ENCODE measurements at places on chromosomes 2 and 18.

- peak; percentile 25 for DNase-seq
These were observed 562 bp downstream of the TWSG1 start for GRCh38 chr18:9334973-9335696.

- peak; percentile 6 for DNase-seq
These were observed 78.8 kb upstream of the GAREM1 start for GRCh38 chr18:32549248-32550110.

DNA sequence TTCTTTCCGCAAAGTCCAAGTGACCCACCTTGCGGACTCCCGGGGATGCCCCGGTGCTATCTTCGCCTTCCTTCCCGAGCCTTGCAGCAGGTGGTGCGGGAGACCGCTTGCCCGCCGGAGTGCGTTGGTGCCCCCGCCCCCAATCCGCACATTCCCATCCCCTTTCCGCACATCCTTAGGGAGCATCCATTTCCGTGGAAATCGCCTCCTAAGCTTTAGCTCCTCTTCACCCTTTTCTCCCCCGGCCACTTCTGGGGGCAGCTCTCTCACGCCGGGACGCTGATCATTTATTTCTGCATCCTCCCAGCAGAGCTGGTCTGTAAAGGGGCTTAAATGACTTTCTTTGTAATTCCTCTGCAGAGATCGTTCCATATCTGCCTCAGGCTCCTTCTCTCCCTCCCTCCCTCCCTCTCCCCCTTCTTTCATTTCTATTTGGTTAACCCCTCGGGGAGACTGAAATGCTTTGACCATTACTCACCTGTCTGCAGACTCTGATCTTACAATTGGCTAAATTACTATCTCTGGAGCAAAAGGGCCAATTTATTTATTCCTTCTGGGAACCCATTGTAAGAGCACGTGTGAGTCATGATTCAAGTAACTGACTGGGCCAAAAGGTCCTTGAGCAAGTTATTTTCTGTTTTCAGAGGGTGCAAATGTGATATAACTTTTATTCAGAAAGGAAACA, 1.3 kb upstream of the LYPD1 start:
- DNase-seq = no peak

DNA sequence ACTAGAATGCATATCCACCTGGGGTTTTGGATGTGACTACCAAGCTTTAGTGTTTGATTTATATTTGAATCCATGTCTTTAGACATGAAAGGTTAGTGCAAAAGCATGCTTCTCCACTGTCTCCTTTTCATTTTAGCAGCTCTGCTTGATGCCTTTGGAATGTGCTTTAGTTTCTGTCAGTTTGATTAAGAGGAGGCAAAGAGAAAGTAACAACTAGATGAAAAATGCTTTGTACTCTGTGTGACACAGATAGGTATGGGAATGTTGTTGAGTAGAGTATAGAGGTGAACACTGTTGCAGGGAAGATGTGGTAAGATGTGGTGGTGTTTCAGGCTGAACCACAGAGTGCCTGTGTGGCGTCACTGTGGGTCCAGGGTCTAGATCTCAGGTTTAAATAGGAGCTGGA, 19.8 kb downstream of the PIK3C3 start:
- DNase-seq = no peak

GRCh38 chr2:130341562-130342019, 1.1 kb upstream of the IMP4 start:
- no peak for DNase-seq

Data from GM19239 (cell line).